ENCODE measurements at places on chromosomes 1 and 21.

DNA sequence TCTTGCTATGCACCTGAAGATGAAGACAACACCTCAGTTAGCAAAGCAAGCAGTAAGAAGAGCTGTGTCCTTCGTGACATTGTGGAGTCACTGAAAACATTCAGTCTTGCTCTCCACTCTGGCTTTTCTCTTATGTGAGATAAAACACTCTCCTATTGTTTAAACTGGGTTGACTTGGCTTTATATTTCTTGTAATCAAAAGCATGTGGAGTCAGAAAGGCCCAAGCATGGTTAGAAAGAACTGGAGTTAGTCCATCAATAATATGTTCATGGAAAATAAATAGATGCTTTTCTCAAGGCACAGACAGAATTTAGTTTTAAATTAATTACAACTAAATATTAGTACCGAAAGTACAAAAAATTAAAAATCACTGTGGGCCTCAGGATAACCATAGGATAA lies 61.7 kb downstream of the UBE2U start:
- no peak for DNase-seq

- DNase-seq: no peak
Measured at GRCh38 chr1:225534135-225534534, 106.3 kb upstream of the LBR start.

DNA sequence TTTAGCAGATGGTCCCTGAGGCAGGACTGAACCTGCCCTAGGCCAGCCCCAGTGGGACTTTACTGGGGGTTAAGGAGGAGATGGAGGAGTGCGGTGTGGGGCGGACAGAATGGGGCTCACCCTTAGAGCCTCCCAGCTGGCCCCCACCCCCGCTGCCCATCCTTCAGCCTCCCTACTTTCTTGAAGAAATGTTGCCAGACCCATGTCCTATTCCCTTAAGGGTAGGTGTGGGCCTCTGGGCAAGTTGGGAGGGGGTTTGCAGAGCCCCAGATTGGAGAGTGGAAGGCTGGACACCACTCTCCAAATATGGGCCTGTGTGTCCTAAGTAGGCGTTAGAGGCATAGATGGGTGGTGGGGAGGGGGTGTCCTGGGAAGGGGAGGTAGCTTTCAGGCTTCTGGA lies 19.2 kb upstream of the EPS8L3 start:
- no peak for DNase-seq

DNA sequence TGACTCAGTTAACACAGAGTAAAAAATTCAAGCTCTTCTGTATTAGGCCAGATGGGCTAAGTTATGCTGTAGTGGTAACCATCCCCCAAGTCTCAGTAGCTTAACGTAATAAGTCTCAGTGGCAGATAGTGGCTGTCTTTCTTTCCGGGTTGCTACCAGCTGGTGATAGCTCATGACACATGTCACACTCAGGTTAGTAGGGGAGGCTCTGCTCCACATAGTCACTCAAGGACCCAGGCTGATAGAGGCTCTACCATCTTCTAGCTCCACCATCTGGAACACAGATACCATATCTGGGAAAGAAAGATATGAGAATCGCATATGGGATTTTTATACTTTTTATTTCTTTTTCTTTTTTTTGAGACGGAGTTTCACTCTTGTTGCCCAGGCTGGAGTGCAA lies 16.2 kb upstream of the MEF2D start:
- DNase-seq: no peak

- no peak for DNase-seq
Measured at GRCh38 chr1:229003233-229004031, 267.5 kb upstream of the RAB4A start.

DNA sequence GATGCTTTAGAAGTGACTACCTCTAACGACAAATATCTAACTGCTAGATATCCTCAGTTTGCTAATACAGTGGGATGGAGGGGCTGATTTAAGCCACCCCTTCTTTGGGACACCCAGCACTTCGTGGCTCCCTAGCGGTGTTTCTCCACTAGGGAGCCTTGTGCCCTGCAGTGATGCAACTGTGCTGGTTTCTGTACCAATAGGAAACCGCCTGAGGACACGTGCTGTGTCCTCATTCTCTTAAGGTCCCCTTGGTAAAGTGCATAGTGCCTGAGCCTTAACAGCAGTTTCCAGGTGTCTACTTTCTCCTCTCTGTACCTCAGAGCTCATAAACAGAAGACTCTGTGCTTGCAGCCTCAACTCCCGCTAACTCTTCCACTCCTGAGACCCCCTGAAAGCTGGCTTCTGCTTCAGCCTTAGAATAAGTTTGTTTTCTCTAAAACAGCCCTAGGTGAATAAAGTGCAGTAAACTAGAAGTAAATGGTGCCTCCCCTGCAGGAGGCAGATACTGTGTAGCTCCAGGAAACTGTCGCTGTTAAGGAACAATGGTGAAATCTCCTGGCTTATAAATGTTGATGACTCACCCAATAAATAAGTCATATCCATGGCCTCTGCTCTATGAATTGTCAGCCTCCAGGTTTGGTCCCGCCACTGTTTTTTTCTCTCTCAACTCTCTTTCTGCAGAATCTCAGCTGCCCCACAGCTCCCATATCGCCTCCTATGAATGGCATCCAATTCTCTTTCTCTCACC lies 130.4 kb downstream of the AK5 start:
- DNase-seq: peak; percentile 39

DNA sequence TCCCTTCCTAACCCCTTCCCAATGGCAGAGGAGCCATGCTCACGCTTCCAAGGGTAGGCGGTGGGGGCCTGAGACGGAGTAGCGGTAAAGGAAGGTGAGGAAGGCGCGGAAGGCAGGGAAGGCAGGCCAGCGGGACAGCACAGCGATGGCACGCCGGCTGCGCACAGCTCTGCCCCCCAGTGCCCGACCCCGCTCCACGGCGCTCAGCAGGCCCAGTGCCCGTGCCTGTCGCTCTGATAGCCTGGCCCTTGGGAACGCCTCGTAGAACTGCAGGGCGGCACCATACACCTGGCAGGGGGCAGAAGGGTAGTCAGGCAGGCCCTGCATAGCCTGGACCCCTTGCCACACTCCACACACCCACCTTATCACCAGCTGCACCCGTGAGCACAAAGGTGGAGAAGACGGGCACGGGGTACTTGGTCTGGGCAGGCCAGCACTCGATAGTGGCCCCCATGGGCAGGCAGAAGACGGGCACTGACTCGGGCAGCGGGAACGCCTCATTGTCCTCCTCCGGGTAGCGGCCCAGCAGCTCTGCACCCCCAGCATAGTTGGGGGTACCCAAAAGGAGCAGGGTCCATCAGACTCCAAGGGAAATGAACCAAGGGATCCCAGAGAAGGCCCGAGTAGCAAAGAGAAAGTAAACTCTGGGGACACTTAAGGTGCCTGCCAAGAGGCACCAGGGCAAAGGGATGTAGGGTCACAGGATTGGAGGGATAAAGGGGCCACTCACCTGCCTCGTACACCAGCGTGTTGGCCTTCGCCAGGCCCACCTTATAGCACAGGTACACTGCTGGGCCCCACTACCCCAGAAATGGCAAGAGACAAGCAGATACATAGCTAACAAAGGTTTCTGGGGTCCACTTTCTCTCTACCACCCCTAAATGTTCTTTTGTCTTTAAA lies 4.4 kb downstream of the DENND4B start:
- no peak for DNase-seq

- DNase-seq: no peak
Measured at GRCh38 chr1:66597500-66597899, 63.5 kb downstream of the SGIP1 start.

GRCh38 chr1:50110151-50110550 lies 1.4 kb downstream of the ELAVL4 start:
- DNase-seq: no peak

DNA sequence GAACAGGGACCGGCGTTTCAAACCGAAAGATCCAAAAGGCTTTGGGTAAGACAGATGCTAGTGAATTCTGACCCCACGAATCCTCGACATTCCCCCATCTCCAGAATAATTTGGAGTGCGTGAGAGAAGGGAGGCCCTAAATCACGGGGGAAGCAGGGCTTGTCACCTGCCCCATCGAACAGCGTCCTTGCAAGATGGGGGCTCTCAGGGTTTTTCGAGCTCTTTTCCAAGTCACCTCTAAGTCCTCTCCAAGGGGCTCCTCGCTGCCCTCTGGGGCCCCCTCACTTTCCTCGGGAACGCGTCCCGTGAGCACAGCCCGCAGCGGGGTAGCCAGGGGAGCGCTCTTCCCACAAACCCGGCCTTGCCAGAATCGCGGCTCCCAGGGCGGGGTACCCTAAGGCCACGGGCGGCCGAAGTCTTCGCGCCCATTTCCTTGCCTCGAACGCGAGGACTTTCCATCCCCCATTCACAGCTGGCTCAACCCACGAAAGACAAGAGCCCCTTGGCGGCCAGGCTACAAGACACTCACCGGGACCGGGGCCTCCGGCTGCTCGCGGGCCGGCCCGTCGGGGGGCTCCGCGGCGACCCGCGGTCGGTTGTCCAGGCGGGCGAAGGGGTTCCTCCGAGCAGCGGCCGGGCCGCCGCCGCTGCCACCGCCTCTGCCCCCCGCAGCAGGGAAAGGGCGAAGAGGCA lies 546 bp downstream of the DONSON start:
- DNase-seq: peak; percentile 47

DNA sequence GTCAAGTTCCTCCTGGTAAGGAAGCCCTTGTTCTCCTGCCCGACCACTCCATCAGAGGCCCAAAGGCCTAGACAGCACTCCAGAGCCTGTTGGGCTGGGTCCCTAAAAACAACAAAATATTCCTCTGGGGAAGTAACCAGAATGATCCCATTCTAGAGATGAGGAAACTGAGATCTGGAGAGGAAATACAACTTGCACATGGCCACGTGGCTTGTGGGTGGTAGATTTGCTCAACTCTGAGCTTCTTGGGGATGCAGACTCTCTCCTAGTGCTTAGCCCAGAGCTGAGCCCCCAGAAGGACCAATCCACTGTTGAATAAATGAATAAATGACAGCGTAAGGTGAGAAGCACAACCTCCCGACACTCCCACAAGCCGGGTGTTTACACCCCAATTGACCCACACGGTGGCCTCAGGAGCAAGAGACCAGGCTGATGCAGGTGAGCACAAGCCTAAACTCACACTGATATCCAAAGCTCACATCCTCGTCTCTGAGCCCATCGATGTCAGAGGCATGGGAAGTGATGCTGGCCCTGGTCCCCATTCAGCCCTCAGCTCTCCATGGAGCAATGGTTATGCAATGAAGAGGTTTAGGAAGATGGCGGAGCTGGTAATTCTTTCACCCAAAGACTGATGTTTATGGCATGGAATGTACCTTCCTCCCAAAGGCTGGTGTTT lies 172.5 kb upstream of the EDN2 start:
- no peak for DNase-seq

GRCh38 chr1:12472798-12473551 lies 145.0 kb downstream of the DHRS3 start:
- no peak for DNase-seq

- no peak for DNase-seq
Measured at GRCh38 chr1:147635342-147635741, 35.0 kb downstream of the ACP6 start.

DNA sequence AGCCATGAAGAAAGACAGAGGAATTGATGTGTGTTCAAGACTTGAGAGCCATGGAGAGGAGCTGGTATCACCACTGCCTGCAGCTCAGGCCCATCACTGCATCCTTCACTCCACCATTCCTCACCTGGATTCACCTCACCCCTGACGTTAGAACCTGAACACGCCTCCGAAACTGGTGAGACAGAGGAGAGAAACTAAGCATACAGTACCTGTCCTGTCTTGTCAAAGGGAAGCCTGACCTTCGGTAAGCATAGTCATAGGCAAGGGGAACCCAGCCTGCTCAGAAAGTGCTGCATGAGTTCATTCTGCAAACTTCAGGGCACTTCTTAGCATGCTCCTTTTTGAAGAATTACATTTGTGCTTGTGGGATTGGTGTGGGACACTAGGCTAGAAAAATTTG lies 425.8 kb downstream of the DSCAM start:
- DNase-seq: no peak

DNA sequence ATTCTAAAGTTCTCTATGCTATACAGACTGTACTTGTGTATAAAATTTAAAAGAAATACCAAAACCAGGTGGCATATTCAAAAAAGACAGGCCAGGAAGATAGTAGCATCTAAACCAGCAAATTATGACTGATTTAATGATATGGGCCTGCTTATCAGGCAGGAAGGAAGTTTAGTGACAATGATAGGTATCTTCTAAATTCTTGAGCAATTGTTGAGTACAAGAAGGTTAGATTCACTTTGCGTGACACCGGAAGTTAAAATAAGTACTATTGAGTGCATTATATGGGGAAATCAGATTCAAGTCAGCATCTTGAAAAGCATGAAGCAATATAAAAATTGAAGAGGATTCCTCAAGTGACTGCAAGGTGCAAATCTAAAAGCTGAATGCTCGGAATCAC lies 186.8 kb upstream of the RGS18 start:
- no peak for DNase-seq

DNA sequence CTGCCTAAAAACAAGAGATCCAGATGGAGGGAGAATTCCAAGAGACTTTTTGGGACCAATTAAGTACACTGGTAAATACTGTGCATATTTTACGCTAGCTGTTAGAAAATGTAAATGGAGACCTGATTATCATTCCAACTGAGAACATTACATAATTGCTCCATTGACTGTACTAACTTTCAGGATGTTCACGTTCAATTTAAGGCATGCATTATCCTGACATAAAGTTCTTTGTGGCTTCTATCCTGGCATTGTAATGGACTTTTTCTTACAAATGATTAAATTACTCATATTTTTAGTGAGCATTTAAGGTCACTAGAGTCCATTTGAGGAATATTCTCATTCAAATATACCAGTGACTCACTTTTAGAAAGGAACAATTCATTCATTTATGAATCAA lies 883.3 kb upstream of the TMPRSS15 start:
- DNase-seq: no peak

DNA sequence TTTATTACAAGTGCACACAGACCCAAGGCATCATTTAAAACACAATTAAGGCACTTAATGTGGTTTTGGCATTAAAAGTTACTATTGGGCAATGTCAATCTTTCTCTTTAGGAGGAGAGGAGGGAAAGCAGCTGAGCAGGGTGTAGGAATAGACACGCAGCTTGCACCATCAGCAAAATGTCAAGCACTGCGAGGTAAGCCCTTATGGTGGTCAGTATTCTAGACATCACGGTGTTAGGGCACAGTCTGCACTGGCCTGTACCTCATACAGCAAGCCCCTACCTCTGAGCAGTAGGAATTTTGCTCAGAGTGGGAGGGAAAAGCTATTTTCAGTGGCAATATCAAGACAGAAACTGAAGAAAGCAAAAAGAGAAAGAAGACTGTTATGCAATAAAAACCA lies 62.0 kb upstream of the ESRRG start:
- no peak for DNase-seq

All from fibroblast of skin of back (primary cell).